ENCODE measurements at places on chromosomes 2 and 18. TPM values are rescaled to one million over a fixed set of nuclear protein-coding genes. Genes with fewer than 3 reads are reported as not detected.

CDK15 gene
- not detected for total RNA-seq

DNA sequence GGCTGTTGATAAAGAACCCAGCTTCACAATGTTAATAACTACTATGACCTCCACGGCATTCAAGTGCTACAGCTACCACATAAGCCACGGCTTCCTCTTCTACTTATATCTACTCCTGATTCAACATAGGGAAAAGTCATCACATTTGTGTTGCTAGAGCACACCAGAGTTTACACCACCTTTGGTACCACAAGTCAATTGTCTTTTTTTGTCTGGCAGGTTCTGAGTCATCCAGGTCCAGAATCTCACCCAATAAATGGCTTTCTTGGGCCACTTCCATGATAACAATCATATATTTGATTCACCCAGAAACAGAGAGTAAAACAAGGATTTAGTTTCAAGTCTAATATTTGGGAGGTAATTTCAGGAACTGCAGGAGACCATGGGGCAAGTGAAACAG, 480.2 kb downstream of the TMX3 start:
- H3K4me3 ChIP-seq: no peak overlapping the region
- no peak for DNase-seq
- H3K27me3 ChIP-seq: no peaks in the 10 kb centered on the region
- no peaks in the 10 kb centered on the region for H3K4me1 ChIP-seq

GRCh38 chr2:203126996-203127395, 111.8 kb upstream of the CYP20A1 start:
- H3K4me1 ChIP-seq: no peaks in the 10 kb centered on the region
- DNase-seq: no peak
- H3K36me3 ChIP-seq: peaks cover 2% of the 10 kb centered on the region
- H3K4me3 ChIP-seq: no peak overlapping the region
- no peak overlapping the region for H3K27ac ChIP-seq

DNA sequence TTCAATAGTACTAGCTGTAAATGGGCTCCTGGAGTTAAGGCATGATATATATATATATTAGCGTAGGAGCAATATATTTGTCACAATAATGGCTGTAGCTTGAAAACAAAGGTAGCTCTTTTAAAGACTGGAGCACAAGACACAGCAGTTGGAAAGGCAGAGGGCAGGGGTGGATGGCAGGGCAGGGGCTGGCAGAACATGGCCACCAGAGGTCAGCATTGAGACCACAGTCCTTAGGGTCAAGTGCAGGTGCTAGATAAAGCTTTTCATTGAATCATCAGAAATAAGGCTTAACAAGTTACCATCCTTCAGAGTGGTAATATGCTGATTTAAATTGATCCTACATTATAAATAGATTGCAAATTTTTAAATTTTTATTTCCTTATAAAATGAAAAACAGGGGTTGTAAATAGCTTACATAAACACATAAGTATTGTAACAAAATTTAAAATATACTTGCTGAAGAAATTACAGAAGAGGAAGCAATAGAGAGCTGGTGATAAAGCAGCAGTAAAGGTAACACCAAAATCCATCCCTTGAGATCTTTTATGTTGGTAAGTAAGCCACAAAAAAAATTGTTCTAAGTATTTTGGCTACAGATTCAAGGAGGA, 161.2 kb upstream of the PIEZO2 start:
- H3K4me3 ChIP-seq: no peak overlapping the region
- H3K27ac ChIP-seq: no peak overlapping the region
- H3K27me3 ChIP-seq: no peaks in the 10 kb centered on the region
- no peaks in the 10 kb centered on the region for H3K4me1 ChIP-seq
- DNase-seq: peak; percentile 51

DNA sequence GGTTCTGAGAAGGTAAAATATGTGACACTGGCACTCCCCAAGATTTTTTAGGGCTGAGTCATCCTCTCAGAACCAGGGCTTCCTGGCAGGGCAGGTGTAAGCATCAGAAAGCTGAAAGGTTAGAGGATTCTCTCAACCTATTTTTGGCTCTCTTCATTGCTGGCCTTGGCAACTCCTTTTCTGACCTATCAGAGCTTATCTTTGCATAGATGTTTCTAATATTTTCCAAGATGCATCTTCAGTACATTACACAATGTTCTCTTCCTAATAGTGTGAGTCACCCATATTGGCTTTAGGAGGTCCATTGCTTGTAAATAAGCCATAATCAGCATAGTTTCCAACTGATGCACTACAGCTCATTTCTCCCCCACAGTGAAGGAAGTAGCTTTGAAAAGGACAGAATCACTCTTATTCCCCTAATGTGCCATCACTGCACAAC, 2008.4 kb upstream of the PIK3C3 start:
- no peaks in the 10 kb centered on the region for H3K4me1 ChIP-seq
- no peak overlapping the region for H3K27ac ChIP-seq
- H3K36me3 ChIP-seq: no peaks in the 10 kb centered on the region
- no peak overlapping the region for H3K4me3 ChIP-seq
- DNase-seq: no peak
